ENCODE measurements at places on chromosomes 4 and X.

GRCh38 chrX:100687128-100687527 lies 43.1 kb downstream of the SRPX2 start:
- no peak for DNase-seq

- no peak for DNase-seq
These were observed 33.7 kb downstream of the IDS start for GRCh38 chrX:149471397-149471796.

- no peak for DNase-seq
These were observed 12.0 kb upstream of the CD38 start for GRCh38 chr4:15765910-15766697.

DNA sequence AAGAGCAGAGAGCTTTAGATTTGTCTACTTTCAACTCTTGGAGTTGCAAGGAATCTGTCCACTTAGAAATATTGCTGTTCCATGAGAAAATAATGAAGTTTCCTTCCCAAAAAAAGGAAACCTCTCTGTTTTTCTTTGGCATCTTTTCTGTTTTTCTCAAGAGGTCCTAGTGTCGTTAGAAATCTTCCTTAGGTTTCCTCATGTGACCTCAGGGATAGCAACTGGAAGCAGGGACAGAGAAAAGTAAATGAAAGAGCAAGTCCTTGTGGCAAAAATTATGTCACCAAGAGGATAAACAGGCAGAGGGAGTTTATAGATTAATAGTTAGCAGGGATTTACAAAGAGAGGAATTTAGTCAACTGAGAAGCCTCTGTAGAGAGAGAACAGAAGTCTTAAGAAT lies 478.4 kb upstream of the ADGRL3 start:
- no peak for DNase-seq

DNA sequence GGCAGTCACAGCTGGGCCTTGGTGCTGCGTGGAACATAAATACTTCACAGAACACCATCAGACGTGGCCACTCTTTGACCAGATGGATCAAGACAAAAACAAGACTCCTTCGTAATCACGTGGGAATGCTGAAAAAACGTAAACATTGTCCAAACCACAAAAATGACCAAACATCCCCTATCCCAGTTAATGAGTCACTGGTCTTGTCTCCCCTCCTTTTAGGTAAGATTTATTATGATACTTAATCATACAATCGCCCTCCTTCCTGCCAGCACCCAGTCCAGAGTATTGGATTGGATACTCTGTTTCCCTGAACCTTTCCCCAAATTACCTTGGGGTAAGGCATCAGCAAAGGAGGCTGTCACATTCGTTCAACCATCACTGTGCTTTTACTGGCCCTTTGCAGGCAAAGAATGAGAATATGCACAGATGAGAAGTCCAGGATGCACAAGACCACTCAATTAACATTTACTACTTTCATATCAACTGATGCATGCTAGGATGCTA lies 601 bp upstream of the TCEANC start:
- no peak for DNase-seq

DNA sequence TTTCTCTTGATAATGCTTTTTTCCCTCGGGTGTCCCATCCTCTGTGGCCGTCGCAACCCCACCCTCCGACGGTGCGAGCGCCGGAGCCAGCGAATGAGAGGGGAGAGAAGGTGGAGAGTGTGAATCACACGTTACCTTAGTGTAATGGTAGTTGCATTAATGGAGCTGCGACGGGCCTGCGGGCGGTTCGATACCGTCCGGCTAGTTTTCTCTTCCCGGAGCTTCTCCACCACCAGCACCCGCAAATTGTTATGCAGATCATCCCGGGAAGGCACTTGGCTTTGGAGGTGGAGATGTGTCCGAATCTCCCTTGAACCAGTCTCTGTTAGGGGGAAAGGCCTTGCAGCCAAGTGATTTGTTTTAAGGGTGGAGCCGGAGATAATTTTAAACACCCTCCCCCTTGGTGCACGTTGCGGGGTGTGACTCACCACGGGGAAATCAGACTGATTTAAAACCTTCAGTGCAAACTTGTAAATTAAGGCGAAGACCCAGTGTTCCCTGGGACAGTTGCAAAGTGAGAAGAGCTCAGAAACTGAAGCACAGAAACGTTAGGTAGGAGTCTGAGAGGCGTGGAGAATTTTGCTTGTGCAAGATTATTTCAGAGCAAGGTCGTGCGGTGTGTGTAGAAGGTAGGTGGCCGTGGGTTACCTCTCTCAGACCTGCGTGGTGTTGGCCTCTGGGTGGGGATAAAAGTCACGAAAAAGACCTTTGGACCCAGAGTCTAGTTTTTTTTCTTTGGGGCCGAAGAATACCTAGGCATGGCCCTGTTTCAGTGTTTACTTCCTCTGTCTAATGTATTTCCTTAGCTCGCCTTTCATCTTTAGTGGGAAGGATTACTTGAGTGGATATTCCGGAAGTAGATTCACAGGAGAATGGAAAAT lies 1.3 kb downstream of the AFF1 start:
- DNase-seq, result no peak

- no peak for DNase-seq
These were observed 72.0 kb downstream of the EVC start for GRCh38 chr4:5782829-5783476.

DNA sequence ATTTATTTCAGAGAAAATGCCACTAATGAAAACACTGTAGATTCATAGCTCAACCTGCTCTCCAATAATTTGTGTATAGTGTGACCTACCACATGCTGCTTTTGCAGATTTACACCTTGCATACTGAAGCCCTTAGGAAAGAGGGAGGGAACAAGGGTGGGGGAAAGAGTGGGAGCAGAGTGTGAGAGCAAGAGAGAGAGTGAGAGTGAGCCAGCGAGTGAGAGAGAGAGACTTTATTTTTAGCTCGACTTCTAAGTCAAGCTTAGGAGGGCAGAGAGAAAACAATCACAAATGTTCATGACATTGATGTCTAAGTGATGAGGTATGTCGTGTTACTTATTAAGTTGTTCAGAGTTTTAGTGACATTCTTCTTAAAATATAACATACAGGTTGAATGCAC lies 112.5 kb upstream of the HAND2 start:
- DNase-seq, result no peak

GRCh38 chrX:7233580-7234406 lies 85.8 kb upstream of the PUDP start:
- no peak for DNase-seq

DNA sequence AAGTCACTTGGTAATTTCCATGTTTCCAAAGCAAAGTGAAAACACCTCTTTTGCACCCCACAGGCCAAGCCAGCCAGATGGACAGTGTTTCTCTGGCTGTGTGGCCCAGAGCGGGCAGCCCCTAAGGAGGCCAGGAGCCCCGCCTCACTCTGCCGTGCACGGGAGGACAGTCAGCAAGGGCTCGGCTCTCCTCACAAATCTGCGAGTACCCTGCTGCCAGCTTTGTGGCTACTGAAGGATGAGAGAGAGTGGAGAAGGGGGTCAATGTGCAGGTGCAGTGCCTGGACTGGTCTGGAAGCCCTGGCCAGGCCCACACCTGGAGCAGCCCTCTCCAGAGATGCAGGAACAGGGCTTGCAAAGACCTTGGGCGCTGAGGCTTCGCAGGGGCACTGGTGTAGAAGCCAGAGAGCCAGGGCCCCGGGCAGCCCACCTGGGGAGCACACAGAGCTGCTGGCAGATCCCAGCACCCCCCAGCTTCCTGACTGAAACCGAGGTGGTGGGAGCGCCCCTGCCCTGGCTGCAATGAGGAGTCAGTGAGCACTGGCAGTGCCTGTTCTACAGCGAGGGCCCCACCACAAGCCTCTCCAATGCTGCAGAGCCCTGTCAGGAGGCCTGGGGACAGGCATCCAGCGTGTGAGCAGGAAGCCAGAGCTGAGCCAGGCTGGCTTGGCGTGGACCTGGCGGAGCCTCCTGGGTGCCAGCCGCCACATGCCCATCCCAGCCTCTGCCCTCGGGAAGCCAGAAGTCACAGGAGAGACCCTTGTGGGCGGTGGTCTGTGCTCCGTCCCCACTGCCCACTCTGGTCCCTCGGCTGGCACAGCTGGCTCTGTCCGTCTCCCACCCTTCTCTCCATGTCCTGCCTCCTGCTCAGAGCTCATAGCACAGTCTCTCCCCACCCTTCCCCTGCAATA lies 3.9 kb downstream of the SPON2 start:
- no peak for DNase-seq

GRCh38 chr4:136078976-136079375 lies 1453.3 kb downstream of the PCDH18 start:
- no peak for DNase-seq

GRCh38 chr4:171334549-171334948 lies 478.7 kb upstream of the GALNTL6 start:
- no peak for DNase-seq

Data from cortex of kidney (tissue), 1 donor.